ENCODE measurements at places on chromosomes 13 and 19.

GRCh38 chr13:51733374-51734298 is 70.3 kb downstream of the DHRS12 start:
- DNase-seq, result no peak

DNA sequence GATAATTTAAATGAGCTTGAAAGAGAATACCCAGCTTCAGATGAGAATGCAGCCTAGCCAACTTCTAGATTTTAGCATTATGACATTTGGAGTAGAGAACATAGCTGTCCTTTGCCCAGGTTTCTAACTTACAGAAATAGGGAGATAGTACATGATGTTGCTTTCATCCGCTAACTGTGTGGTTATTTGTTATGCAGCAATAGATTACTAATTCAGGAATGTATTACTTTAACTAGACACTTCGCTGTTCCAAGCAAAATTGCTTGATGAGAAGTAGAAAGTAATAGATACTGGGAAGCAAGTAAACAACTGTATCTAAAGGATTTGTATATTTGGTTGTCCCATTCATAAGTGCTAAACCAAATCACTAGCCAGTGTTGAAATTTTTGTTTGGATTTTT is 790.9 kb upstream of the PRR20A start:
- DNase-seq, result no peak

DNA sequence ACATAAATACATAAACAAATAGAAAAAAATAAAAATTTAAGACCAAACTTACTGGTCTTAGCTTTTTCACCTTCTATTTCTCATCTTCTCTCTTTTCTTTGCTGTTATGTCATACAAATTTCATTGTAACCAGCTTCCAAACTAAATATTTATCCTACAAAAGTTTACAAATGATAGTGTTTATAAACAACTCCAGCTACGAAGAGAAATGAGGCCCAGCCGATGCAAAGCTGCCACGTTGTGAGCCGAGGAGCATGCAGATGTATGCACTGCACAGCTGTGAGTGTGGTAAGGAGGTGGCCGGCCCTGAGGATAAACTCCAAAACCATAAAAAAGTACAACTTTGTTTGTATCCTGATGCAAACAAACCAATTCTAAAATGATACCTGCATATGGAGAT is 642.4 kb upstream of the SGCG start:
- no peak for DNase-seq

- no peak for DNase-seq
Measured at GRCh38 chr13:21849323-21849722, 178.4 kb downstream of the FGF9 start.

- peak; percentile 17 for DNase-seq
Measured at GRCh38 chr19:814152-815078, 7.3 kb downstream of the PLPPR3 start.

DNA sequence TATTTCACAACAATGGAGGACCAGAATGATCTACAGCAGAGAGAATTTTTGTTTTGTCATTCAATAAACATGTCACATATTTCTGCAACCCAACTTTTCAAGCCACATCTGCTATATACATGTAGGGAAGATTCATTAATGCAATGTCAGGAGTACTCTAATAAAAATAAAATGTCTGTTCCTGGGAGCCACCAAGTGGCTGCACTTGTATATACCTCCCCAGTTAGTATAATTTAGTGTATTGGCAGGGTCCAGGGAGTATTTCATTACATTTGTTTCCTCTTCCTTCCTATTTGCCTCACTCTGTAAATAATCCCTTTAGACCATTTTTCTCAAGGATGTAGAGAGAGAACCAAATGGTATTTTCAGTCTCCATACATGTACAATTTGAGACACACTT is 1169.0 kb downstream of the DIAPH3 start:
- no peak for DNase-seq

DNA sequence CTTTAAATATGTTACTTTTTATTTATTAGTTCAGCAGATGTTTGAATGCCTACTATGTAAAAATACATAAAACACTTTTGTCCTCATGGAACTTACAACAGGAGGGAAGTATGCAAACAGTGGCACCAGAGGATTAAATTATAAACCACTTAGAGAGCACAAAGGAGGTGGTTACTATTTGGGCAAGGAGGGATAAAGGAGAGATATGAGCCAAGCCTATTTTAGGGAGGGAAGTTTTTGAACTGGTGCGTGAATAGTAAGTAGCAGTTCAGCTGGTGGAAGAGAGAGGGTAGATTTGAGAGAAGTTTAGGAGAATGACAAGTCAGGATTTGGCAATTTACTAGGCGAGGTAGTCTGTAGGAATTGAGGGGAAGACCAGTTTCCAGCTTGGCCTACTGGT is 8.6 kb downstream of the AKAP11 start:
- no peak for DNase-seq

GRCh38 chr19:13834244-13835069 is 39.2 kb downstream of the ZSWIM4 start:
- DNase-seq, result no peak

DNA sequence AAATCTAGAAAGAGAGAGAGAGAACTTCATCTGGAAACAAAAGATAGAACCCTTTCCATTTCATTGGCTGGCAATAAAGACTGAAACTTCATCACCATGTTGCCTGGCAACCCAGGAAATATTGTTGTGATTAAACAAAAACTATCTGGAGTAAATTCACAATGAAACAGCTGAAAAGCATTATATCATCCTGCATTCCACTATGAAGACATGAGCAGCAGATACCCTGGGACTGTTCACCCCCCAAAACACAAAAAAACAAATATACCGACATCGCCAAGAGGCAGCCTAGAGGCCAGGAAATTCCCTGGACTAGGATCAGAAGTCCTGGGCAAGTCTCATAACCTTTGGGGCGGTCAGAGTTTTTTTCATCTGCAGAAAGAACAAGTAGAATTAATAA is 158.3 kb downstream of the FOXO1 start:
- DNase-seq, result no peak

- no peak for DNase-seq
Measured at GRCh38 chr13:100980171-100980570, 305.6 kb upstream of the TMTC4 start.

DNA sequence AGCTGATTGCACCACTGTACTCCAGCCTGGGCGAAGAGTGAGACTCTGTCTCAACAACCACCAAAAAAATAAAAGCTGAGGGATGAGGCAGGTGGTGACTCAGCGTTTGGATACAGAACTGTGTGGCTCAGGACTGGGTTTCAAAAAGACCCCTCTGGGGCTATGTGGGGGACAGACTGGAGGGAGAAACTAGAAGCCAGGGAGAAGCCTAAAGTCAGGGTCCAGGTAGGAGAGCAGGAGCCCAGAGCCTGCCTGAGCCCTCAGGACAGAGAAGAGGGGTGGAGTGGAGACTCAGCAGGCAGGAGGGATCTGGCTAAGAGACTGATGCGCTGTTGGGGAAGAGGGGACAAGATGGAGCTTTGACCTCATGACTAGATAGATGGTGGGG is 1.8 kb upstream of the CD37 start:
- no peak for DNase-seq

DNA sequence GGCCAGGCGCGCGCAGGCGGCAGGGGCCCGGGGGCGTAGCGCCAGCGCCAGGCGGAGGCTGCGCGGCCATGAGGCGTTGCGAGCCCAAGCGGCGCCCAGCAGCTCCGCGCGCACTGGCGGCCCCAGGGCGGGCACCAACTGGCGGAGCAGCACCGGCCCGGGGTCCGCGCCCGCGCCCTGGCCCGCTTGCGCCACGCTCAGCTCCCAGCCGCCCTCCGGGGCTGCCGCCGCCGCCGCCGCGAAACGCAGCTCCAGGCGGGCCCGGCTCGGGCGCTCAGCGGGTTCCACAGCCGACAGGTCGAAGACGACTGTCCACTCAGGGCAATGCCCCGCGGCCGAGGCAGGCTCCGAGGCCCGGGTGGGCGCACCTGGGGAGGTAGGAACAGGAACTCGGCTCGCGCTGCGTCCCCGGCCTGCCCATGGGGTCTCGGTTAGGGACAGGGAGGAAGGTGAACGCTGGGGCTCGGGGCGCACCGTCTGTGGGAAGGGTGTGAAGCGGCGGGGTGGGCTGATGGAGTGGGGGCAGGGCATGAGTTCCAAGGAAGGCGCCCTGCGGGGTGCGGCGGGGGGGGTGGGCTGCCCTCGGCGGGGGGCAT is 26.8 kb downstream of the CERS1 start:
- no peak for DNase-seq

DNA sequence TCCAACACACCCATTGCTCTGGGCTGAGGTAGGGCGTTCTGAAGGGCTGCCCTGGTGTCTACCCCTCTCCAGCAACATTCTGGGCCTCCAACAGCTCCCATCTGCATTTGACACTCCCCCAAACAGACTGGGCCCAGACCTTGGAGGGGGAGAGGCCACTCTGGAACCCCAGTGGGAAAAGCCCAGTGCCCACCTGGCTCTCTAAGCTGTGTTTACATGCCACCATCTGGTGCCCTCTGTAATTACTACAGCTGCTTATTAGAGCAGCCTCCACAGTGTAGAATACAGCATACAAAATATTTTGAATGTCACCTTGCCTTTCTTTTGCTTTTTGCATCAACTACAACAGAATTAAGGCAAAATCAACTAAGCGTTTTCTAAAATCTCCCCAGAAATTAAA is 35.8 kb upstream of the TM9SF2 start:
- no peak for DNase-seq

DNA sequence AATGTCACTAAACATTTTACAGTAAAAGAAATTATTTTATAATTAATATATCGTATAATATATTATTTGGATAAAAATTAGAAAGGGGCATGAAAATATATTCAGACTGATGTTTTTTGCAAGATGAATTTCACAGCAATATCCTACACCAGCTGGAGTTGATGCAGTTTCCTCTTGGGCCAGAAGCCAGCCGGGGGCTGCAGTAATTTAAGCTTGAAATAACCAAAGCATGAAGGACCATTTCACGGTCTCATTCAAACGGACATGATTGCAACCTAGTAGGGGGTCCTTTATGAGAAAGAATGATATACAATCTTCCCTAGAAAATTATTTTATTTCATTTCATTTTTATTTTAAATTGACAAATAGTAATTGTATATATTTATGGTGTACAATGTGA is 797.2 kb upstream of the PCDH9 start:
- DNase-seq, result no peak

DNA sequence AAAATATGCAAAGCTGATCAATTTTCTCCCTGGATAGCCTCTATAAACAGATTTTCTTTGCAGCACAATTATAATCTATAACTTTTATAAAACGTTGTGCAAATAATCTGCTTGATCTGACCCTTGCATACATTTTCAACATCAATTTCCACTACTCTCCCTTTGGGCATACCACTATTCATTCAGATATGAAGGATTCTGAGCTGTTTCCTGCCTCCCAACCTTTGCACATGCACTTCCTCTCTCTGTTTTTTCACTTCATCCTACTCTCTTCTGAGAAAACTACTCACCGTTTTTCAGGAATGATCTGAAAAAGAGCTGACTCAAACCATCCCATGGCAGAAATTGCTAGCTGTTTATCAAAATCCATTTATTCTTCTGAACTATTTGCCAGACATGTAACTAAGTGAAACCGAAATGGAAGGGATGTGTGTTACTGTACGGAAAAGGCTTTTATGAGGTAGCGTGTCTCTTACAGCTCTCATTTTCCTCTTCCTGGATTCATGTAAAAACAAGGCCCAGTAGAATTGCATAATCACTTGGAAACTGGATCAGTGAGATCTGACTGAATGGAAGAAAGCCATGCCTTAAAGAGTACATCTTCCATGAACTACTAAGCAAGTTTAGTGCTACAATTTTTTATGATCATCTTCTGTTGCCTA is 1447.3 kb upstream of the MIR17HG start:
- no peak for DNase-seq

GRCh38 chr19:1076951-1077350 is 10.0 kb downstream of the ARHGAP45 start:
- DNase-seq, result no peak
